ENCODE measurements at places on chromosomes 4 and X.

DNA sequence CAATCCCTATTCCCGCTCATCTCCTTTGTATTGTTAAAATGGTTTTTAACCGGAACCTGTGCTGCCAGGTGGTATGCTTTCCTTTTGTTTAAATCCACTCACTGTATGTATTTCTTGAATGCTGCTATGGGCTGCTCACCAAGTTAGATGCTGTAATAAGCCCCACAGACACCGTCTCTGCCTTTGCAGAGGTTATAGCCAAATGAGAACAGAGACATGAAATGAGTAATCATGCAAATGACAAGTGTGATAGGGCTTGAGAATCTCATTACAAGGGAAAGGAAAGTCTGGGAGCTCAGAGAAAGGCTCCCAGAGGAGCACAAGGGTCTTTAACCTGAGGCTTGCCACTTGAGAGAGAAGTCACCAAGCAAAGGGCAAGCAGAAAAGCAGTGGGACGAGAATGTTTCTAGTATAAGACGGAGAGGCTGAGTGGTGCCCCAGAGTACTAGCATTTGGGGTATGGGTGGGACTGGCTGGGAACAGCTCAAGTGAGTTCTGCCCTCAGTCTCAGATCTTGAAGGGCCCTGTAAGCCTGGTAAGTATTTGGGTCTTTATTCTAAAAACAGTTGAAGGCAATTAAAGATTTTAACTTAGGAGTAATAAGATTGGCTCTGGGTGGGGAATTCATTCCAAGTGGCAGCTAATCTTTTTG, 110.8 kb upstream of the H2AZ1 start:
- DNase-seq, result no peak

- no peak for DNase-seq
Measured at GRCh38 chrX:71542411-71542810, 9.5 kb downstream of the OGT start.

DNA sequence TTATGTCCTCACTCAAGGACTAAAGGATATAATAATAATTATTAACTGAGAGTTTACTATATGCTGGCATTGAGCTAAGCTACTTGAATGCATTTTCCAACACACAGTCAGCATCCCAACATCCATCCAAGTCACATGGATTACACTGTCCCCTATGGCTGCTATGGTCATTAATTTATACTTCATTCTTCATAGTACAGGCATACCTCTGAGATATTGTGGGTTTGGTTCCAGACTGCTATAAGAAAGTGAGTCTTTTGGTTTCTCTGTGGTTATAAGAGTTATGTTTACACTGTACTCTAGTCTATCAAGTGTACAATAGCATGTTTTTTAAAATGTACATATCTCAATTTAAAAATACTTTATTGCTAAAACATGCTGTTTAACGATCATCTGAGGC, 89.2 kb downstream of the LNX1 start:
- no peak for DNase-seq

- no peak for DNase-seq
Measured at GRCh38 chrX:44224760-44225159, 118.7 kb downstream of the EFHC2 start.

- no peak for DNase-seq
Measured at GRCh38 chr4:78560296-78560963, 8.9 kb downstream of the ANXA3 start.

DNA sequence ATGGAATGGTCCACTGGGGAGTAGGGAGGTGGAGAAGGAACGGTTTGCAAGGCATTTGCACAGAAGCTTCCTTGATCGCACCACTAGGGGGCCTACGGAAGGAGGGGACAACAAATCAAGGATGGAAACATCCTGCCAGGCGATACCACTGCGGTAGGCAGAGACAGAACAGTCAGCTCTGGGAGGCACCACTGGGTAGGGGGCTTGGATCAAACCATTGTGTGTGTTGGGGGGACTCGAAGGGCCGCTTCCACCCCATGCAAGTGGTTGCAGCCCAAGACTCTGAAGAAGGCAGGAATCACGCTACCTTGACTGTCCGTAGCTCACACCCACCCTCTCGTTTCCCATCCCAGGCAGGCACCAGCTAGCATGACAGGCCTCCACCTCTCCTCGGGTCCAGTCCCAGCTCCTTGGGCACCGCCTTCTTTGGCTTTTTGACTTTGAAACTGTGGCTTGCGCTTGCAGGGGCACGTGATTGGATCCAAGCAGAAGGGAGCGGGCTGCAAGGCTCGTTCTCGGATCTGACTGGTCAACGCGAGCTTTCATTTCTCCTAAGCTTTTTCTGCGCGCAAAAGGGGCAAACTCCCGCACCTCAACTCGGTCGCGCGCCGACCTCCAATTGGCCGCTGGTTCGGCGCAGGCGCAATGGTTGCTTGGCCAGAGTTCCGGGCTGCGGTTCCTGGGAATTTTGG, 28.4 kb downstream of the GAGE1 start:
- peak; percentile 51 for DNase-seq

DNA sequence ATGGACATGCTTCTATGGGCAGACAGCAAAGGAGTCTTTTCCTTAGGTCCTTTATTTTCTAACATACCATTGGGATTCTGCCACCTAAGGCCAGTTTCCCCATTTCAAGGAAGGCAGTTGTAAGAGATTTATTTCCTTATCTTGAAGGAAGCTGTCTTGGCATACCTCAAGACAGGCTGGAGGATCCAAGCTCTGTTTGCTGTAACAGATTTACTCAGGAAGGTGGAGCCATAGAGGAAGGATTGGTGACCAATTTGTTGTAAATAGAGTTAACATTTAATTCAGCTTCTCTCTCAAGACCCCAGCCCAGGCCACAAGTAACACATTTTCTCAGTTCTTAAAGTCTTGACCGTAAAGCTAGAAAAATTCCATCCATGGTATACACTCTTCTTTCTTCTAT, 131.6 kb upstream of the TENM3 start:
- no peak for DNase-seq

DNA sequence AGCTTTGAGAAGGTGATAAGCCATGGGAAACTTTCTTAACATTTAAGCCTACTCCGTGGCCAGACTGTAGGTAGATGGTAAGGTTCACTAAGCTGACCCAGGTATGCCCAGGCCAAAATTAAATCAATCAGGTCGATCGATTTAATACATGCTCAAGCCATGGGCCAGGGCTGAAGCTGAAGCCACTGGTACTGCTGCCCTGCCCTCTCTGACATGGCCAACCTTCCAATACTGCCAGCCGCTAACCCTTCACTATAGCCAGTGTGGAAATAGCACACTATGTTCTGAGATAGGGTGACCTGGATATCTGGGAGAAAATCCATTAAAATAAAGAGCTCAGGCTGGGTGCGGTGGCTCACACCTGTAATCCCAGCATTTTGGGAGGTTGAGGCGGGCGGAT, 31.6 kb downstream of the TSC22D3 start:
- DNase-seq, result no peak

- DNase-seq, result no peak
Measured at GRCh38 chr4:60195256-60195655, 1004.9 kb upstream of the ADGRL3 start.

- DNase-seq, result peak; percentile 88
Measured at GRCh38 chr4:2811830-2812611, 19.1 kb downstream of the SH3BP2 start.

- DNase-seq, result no peak
Measured at GRCh38 chrX:10555846-10556245, 64.5 kb downstream of the MID1 start.

DNA sequence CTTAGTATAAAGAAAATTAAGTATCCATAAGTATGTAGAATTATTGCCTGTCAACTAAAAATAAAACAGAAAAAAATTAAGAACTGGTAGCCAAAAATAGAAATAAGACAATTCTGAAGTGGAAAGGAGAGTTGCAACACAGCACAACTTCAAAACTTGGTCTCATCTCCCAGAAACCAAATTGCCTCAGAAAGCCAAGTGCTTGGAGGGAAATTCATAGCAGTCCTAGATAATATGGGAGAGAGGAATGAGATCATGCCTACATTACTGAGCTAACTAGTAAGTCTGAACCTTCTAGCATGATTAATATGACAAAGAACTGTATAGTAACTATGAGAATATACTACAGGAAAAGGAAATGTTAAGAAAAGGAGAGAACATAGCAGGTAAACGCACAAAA, 256.5 kb downstream of the LDB2 start:
- no peak for DNase-seq

DNA sequence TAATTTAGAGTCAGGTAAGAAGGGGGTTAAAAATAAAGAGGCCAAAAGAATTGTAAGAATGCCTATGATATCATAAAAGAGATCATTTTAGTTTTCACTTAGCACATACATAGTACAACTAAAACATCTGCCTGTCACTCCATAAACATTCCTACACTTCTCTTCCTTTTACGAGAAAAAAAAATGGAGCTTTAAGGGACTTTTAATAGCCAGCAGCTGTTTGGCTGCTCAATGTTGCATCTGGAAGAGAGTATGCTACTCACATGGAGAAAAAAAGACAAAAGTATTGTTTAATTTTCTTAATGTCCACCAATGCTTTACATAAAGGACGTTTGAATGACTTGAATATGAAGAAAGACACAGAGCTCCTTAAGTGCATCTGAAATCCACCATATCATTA, 48.7 kb upstream of the TNIP3 start:
- no peak for DNase-seq

- DNase-seq, result no peak
Measured at GRCh38 chr4:22187203-22187820, 238.7 kb upstream of the KCNIP4 start.

- no peak for DNase-seq
Measured at GRCh38 chr4:139227729-139228404, 50.8 kb upstream of the ELF2 start.

DNA sequence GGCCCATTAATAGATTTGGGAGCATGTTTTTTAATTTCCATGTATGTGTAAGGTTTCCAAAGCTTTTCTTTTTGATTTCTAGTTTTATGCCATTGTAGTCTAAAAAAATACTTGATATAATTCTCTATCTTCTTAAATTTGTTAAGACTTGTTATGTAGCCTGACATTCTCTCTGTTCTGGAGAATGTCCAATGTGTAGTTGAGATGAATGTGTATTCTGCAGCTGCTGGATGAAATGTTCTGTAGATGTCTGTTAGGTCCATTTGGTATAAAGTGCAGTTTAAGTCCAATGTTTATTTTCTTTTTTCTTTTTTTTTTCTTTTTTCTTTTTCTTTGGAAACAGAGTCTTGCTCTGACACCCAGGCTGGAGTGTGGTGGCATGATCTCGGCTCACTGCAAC, 378.5 kb upstream of the MAD2L1 start:
- no peak for DNase-seq

- no peak for DNase-seq
Measured at GRCh38 chrX:44054863-44055601, 81.8 kb upstream of the NDP start.

DNA sequence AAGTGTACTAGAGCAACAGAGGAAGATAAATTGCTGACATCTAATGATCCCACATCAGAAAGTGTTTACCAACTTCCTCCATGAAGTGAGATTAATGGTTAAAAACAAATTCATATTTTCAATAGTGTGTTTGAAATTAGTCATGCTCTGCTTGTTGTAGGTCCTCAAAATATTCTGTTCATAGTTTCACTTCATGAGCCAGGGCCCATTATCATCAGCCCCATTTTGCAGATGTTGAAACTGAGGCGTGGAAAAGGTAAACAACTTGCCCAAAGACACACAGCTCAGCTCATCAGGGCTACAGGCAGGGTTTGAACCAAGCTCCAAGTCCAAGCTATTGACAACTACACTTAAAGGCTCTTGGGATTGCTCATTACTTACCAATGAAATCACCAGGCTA, 103.5 kb upstream of the PPARGC1A start:
- DNase-seq, result no peak

- DNase-seq, result no peak
Measured at GRCh38 chrX:1686642-1687041, 71.8 kb downstream of the ASMT start.

DNA sequence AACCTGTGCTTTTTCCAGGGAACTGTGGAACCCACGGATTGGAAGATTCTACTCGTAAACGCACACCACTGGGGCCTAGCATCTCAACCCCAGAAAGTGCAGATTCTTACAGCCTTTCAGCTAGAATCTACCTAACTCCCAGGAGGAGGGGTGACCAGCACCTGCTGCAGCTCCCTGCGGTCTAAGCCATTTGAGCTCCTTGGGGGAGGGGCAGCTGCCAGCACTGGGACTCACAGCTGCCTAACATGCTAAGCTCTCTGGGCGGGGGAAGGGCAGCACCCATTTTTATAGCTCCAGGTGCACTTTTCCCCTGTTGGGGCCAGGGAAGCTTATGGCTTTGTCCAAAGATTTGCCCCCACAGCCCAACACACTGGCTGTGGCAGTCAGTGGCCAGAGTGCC, 595.7 kb upstream of the EPHA5 start:
- no peak for DNase-seq
